ENCODE measurements at places on chromosomes 16 and 17. TPM values are rescaled to one million over a fixed set of nuclear protein-coding genes. Genes with fewer than 3 reads are reported as not detected.

Gene HOXB3
- total RNA-seq: 26.5 TPM

Gene PDPR
- 38.3 TPM for total RNA-seq

Gene ADAM11
- 4.2 TPM for total RNA-seq

Gene PPM1E
- 0.35 TPM for total RNA-seq

GRCh38 chr16:81053761-81054160 lies 18.1 kb downstream of the ATMIN start:
- no peak for ATAC-seq

DNA sequence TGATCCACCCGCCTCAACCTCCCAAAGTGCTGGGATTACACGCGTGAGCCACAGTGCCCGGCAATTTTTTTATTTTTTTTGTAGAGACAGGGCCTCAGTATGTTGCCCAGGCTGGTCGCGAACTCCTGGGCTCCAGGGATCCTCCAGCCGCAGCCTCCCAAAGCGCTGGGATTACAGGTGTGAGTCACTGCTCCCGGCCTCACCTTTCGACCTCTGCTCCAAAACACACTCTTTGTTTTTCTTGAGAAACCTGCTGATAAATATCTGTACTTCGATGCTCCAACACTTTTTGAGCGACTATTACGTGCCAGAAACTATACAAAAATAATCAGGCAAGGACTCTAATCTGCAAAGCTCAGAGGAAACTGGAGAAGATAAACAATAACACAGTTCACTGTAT lies 1.0 kb downstream of the MED1 start:
- ATAC-seq: no peak

DNA sequence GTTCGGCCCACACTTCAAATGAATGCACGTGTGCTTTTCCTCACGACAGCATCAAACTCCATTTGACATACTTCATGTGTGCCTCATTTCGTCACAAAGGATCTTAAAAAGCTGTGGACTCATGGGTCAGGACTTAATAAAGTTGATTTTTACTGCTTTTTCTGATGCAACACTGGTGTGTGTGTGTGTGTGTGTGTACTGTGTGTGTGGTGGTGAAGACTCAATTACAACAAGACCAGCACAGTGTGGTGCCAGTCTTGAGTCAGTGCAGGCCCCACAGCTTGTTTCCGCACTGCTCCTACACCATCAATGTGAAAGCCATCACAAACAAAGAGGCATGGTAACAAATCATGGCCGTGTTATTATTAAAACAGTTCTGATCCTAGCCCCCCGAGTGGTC lies 17.7 kb downstream of the CDIP1 start:
- ATAC-seq: no peak

DNA sequence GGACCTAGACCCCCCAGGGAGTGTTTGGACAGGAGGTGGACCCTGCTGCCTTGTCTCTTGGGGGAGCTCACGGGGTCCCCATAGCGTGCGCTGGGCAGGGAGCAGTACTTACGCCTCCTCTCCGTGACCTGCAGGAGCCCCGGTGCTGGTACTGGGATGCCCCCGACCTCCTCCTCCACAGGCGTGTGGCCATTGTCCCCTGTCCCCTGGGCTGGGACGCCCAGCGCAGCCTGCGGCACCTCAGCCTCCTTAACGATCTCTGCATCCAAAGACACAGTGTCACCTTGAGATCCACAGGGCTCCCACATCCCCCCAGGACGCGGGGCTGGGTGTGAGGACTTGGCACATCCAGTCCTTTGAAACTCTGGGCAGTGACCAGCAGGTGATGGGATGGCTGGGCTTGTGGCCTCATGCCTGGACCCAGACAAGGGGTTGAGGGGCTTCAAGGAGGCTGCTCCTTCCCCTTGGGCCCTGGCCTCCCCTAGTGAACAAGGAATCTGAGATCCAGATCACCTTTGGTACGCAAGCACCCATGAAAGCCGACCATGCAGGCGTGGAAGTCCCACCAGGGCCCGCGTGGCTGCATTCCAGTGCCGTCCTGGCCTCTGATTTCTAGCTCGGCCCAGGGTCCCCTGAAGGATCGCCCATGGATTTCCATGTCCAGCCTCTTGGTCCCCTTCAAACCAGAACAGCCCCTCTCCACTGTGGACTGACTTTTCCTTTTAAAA lies 9.9 kb downstream of the DBNDD1 start:
- no peak for ATAC-seq

- no peak for ATAC-seq
These were observed 10.1 kb downstream of the LITAF start for GRCh38 chr16:11576427-11577289.

DNA sequence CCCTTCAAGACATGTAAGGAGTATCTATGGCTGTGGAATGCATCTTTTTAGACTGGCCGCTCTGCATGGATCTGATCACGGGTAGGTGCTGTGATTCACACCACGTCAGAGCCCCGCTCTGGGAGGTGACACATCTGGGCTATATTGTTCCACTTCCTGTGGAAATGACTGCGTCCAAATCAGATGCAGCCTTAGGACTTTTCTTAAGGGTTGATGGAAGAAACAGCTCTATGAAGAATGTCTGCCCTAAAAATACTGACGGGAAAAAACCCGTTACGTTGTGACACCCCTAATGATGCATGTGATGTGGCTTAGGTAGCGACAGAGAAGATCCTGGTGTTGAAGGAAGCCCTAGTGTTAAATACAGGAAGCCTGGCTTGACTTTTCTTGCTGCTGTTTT lies 12.2 kb downstream of the BANP start:
- no peak for ATAC-seq

GRCh38 chr17:34146440-34147043 lies 108.5 kb upstream of the CCL2 start:
- ATAC-seq: no peak
